Fibroblast of skin of right quadriceps (primary cell): ENCODE measurements at places on chromosomes 6 and 20.

DNA sequence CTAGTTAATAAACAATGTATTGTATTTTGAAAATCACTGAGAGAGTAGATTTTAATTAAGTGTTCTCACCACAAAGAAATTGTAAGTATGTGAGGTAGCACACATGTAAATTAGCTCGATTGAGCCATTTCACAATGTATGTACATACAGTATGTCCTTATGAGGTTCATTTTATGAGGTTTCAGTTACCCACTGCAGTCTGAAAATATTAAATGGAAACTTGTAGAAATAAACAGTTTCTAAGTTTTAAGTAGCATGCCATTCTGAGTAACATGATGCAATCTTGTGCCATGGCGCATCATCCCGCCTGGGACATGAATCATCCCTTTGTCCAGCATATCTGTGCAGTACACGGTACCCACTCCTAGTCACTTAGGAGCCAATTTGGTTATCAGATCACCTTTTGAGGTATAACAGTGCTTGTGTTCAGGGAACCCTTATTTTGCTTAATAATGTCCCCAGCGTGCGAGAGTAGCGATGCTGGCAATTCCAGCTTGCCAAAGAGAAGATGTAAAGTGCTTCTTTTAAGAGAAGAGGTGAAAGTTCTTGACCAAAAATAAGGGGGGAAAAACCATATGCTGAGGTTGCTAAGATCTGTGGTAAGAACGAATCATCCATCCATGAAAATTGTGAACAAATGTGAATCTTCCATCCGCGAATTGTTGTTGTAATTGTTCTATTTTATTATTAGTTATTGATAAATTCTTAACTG lies 64.7 kb downstream of the KCNS1 start:
- peak; percentile 68 for DNase-seq

DNA sequence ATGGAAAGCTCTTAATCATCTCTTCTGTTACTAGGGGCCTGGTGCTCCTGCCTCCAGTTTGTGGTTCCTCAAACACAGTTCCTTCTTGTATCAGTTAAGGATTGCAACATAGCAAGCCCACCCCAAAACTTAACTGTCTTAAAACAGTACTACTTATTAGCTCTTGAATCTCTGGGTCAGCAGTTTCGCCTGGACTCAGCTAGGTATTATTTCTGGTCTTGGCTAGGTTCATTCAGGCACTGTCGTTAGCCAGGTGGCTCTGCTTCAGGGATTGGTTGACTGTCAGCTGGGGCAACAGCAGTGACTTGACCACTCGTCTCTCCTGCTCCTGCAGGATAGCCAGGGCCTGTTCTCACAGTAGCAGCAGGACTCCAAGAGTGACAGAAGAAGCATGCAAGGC lies 30.0 kb upstream of the RALY start:
- DNase-seq: no peak

- no peak for DNase-seq
Measured at GRCh38 chr20:19828232-19828631, 70.2 kb downstream of the RIN2 start.

DNA sequence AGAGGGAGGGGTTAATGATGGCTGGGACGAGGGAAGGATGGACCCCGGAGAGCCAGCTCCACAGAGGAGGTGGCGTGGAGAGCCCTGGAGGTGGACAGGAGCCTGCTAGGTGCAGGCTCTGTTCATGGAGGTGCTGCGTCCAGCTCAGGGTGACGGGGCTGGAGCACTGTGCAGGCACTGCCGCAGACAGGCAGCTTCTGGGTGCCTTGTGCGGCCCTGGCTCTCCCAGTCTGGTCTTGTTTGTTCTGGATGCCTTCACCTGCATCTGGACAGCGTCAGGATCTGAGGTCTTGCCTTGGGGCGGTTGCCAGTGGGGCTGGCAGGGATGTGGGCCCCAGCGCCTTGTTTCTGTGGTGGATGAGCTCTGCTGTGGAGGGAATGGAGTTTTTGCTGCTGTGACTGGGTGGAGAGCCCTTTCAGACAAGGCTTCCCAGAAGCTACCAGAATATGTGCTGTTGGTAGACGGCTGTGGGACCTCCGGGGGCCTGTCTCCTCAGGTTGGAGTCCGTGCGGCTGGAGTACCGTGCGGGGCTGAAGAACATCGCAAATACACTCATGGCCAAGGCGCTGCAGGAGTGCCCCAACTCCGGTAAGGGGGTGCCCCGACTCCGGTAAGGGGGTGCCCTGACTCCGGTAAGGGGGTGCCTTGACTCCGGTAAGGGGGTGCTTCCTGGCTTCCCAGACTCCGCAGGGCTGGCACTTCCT lies 7.8 kb upstream of the C20orf204 start:
- DNase-seq: no peak

- no peak for DNase-seq
Measured at GRCh38 chr6:84498905-84499304, 265.5 kb downstream of the TBX18 start.

DNA sequence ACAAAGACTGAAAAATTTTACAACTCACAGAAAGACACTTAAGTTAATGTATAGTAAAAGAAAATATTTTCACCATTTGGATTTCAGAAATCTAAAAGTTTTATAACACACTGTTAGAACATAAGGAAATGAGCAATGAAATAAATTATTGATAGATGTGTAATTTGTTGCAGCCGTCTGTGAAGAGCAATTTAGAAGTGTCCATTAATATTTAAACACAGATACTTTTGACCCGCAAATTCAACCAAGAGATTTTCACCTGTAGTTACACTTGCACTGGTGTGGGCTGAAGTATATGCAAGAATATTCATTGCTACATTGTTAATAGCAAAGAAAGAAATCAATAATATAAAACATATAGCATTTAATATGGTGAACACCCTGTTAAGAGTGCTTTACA lies 14.6 kb upstream of the SLC17A3 start:
- no peak for DNase-seq
